ENCODE measurements at places on chromosomes 6 and 20.
A peak's percentile ranks its signal among the peaks of the same experiment; 100 is the strongest.

DNA sequence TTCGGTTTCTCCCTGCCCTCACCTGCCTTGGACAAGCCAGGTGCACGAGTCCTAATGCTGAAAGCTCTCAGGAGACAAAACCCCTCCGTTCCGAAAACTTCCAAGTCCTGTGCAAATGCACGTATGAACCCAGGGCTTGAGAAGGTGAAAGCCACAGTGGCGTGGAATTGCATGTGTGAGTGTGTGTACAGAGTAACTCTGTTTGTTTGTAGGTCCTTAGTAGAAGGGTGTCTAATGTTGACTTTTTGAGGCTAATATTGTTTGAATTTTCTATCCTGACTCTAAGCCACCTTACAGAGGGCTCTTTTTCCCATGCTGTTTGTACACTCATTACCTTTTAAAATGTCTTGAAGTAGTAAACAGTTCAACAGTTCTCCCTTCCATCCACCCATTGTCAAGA, 129.1 kb downstream of the FOXA2 start:
- no peak for DNase-seq

- peak; percentile 47 for DNase-seq
Observed at GRCh38 chr6:166419286-166419685, 36.5 kb upstream of the MPC1 start.

DNA sequence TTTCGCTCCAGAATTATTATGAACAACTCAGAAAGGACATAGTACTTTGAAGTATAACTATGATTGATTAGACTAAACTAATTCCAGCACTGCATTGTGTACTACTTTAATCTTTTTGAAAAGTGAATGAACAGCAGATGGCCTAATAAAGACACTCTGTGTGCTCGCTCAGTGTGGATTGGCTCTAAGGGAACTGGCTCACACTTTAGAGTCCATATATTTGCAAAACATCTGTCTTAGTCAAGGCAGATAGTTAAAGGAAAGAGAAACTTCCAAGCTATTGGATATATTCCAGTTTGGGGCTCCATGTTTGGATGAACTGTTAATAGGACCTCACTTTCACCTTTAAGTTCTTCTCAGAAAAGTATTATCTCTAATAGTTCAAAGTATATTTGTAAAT, 218.9 kb downstream of the EYA4 start:
- no peak for DNase-seq

GRCh38 chr6:162951164-162951743, 223.5 kb downstream of the PACRG start:
- DNase-seq, result no peak

GRCh38 chr6:101663100-101663499, 269.6 kb downstream of the GRIK2 start:
- DNase-seq, result no peak

DNA sequence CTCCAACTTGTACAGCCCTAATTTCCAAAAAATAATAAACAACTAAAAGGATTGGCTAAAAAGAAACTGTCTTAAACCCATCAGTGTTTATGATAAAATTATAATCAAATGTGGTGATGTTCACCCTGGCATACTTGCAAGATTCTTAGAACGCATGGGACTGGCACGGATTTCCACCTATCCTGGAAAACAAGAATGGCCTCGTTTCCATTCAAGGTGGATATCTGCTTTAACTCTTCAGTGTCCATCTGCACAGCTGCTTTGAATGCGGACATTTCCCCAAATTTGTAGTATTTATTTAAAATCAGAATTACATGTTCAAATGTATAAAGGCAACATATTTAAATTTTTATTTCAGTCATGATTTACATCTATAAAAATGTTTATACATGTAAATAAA, 4.2 kb downstream of the CNR1 start:
- DNase-seq, result no peak

DNA sequence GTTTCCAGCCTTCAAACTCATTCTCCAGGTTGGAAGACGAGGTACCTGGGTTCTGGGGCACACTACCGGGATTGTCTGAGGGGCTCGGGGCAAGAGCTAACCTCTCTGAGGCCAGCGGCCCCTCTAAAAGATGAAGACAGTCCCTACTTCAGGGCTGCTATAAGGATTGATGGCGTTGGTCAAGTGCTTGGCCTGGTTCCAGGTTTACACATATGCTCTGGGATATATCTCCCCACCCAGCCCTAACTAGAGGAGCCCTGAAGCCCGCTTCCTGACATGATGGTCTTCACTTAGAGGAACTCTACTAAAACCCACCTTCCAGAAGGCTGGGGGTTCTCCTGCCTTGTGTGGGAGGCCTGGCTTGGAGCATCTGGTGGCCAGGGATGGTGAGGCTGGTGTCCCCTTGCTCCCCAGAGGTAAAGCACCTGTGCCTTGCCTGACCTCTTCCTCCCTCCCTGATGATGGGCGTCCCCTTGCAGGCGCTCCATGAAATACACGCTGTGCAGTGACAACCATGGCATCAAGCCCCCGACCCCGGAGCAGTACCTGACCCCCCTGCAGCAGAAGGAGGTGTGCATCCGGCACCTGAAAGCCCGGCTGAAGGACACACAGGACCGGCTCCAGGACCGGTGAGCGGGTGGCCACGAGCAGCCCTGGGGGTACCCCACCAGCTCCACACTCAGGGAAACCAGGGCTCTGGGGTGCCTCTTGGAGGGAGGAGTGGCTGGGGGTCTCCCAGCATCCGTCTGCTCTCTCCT, 28.7 kb downstream of the SDCBP2 start:
- DNase-seq, result no peak

DNA sequence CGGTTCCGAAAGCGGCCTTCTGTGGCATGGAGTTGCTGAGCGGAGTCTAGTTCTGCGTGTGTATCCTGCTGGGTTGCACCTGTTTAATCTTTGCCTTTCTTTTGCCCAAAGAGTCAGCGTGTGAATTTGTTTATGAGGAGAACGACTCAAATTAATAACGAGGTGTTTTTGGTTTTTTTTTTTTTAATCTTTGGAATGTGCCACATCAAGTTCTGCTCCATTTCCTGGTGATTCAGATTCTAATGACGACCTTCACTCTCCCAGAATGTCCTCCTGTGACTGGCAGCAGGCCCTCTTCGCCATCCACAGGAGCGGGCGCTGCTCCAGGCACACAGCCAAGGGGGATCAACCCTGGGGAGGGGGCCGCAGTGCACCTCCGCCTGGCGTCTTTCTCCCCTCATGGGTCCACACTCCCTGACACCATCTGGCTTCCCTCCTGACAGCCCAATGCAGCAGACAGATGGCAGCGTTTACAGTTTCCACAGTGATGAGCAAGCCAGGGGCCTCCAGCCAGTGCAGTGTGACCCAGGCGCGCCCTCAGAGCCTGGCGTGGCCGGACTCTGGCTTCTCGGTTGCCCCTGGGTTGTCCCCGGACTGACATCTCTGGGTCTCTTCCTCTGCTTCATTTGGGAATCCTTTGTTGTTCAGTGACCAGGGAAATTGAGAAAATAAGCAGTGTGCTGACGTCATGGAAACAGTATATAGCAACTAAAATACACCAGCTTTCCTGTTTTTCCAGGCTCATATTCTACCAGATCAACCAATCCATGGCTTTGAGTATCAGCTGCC, 27.5 kb upstream of the AFDN start:
- DNase-seq, result no peak
